Sciatic nerve (tissue), 2 donors: ENCODE measurements at places on chromosomes 1 and 21. TPM values are rescaled to one million over a fixed set of nuclear protein-coding genes. Genes with fewer than 3 reads are reported as not detected.
A peak's percentile ranks its signal among the peaks of the same experiment; 100 is the strongest.

- no peak for DNase-seq
Measured at GRCh38 chr21:37342046-37342632, 24.4 kb upstream of the DYRK1A start.

DNA sequence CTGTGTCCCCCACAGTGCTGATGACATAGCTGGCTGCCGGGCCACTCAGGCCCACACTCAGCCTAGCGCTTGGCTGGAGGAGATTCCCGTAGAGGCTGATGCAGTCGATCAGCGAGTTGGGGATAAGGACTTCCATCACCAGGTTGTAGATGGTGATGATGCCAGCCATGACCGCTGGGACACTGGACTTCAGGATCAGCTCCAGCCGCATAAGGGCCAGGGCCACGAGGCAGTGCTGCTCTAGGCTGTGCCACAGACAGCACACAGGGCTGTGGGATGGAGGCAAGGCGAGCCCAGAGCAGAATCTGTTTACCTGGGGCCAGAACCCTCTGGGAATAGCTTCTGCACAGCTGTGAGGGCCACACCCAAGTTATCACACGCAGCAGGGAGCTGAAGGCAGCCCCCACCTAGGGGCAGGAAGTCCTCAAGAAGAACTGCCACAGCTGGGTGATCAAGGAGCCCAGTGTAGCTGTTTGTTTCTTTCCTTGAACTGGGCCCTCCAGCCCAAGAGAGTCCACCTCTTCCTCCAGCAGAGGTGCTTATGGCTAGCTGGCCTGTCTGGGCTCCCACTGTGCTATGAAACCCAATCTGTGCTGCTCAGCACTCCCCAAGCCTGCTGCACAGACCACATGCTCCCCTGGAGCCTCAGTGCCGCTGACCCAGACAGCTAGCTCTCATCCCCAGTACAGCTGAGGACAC lies 6.2 kb downstream of the SLC2A1 start:
- no peak for DNase-seq

The HRNR gene
- total RNA-seq, result not detected

The ATF3 gene
- total RNA-seq, result 32.4 TPM

The SYNJ1 gene
- total RNA-seq, result 25.2 TPM

DNA sequence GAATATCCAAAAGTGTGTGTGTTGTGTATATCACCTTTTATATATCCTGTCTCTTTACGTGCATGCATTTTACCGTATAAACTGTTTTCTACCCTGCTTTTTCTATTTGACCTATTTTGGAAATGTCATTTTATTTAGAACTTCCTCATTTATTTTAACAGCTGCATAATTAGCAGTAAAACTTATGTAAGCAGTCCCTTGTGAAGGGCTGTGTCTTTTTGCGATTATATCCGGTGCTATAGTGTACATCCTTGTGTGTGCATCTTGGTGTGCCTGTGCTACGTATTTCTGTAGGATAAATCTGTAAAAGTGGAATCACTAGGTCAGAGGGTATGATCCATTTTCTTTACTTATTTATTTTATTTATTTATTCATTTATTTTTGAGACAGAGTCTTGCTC lies 7.2 kb downstream of the LGALS8 start:
- no peak for DNase-seq

The MIGA1 gene
- 29.4 TPM for total RNA-seq

The GJA5 gene
- 19.6 TPM for total RNA-seq

The RIPPLY3 gene
- not detected for total RNA-seq

DNA sequence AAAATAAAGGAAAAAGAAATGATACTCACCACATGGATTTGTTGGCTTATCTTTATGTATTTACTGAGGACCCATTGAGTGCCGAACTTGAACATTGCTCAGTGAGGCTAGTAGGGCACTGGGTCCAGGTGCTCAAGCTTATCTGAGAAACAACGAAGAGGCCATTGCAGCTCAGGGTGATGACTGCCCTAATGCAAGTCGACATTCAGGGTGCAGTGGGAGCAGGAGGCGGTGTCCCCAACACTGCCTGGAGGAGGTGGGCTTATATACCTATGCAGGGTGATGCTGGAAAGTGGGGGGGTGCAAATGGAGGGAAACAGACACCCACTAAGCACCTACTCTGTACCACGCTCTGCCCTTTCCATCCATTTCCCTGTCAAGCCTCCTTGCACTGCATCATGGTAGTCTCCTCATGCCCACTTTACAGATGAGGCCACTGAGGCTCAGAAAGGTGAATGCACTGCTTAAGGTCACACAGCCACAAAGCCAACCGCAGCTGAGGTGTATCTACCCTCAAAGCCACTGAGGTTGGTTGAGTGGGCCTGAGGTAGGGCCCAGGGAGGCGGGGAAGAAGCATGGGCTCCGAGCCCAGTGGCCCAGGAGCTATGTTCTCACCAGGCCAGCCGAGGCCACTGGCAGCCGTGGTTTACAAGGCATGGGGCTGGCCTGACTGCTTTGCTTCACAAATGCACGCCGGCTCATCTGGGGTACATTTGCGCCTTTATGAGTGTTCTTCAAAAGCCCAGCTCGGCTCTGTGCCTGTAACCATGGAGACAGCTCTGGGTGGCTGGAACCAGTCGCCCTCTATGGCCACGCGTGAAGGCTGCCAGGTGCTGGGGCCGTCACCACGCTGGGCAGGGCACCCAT lies 103.8 kb downstream of the EPHB2 start:
- DNase-seq, result peak; percentile 84

- no peak for DNase-seq
Measured at GRCh38 chr1:165933446-165934170, 106.2 kb downstream of the UCK2 start.

GRCh38 chr1:211928993-211929637 lies 98.6 kb upstream of the LPGAT1 start:
- no peak for DNase-seq

The FCRL2 gene
- 0.31 TPM for total RNA-seq

DNA sequence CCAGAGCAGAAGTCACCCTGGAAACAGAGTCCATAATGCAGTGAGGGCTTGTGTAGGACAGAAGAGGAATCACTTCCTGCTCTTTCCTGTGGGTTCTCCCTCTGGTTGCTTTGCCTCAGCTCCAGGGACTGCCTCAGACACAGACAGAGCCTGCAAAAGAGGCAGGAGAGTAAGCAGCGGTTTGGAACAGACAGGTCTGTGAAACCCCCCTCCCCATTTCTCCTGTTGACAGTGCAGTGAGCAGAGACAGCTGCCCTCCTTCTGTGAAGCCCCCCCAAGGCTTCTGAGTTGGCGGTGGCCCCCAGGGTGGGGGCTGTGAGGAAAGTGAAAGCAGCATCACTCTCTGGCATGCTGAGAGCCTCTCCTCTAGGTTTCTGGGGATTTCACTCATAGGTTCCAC lies 53.0 kb downstream of the MAB21L3 start:
- no peak for DNase-seq

The DEPDC1 gene
- 0.27 TPM for total RNA-seq

DNA sequence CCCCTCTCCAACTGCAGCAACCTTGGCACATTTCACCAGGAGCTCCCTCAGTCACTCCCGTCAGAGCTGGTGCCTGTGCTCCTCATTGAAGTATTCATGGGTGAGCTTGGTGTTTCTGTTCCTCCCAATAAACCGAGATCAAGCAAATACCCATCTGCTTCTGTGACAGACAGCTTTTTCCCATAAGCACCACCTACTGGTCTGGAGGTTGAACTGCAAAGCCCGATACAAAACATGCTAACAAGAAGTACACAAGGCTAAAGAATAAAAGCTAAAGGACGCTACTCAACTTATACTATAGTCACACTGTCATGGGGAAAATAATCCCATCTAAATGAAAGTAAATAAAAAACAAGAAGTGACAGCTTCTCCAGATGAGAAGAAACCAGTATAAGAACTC lies 111.9 kb upstream of the C21orf91 start:
- DNase-seq, result no peak

The CHI3L1 gene
- 37.0 TPM for total RNA-seq

The CD1E gene
- not detected for total RNA-seq

DNA sequence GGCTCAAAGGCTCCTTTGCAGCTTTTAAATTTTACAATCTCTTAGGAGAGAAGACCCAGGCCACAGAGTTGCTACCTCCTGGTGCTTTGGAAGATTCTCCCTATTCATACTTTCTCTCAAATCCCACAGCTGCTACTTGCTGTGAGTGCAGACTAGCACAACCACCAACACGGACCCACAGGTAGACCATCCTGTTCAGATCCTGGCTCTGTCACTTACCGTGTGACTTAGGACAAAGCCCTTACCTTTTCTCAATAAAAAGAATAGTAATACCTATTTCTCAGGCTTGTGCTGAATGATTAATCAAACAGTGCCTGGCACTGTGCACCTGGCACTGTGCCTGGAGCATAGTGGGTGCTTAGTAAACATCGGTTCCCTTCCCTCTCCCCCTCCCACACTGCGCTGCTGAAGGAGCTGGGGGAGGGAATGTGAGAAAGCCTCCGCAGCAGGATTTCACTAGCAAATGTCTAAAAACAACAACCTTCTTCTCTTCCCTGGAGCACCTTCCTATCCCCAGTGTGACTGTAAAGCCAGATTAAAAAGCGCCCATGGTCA lies 81.7 kb downstream of the PGM1 start:
- DNase-seq, result no peak

DNA sequence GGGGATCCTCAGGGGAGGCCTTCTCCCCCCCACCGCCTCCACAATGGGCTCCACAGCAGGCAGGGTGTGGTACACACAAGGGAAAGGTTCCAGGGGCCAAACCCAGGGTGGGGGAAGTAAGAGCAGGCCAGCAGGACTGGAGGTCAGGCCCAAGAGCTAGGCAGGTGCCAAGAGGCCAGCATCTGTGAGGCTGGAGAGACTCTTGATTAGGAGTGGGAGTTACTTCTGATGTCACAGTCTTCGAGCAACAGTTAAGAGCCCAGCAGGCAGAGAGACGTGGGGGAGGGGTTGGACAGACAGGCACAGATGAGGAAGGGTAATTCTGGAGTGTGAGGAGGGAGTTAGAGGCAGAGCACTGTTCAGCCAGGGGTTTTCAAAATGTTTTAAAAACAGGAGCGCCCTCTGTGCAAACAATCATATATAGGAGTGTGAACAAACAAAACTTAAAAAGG lies 55.8 kb downstream of the SLC9A1 start:
- peak; percentile 69 for DNase-seq

DNA sequence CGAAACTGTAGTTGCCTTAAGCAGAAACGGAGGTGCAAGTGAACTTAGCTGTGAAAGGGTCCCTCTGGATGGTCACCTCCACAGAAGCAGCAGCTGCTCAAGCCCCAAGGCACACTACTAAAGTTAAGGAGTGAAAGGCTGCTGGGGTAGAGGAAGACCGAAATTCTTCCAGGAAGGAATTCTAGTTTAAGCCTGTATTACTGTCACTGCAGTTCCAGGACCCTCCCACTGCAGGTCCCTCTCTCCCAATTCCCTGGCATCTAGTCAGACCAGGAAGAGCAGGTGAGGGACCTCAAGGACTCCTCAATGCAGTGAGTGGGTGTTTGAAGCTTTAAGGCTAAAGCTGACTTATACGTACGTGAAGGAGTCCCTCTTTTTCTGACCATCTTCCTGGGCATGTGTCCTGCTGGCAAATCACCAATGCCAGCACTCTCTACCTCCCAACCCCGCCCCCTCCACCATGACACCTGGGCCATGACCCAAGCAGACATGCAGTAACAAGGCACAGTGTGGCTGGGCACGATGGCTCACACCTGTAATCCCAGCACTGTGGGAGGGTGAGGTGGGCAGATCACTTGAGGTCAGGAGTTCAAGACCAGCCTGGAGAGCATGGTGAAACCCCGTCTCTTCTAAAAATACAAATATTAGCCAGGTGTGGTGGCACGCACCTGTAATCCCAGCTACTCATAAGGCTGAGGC lies 57.2 kb downstream of the TGFBR3 start:
- DNase-seq, result no peak

The CIART gene
- 5.7 TPM for total RNA-seq

GRCh38 chr1:212595787-212596714 lies 12.5 kb upstream of the ATF3 start:
- DNase-seq, result no peak

DNA sequence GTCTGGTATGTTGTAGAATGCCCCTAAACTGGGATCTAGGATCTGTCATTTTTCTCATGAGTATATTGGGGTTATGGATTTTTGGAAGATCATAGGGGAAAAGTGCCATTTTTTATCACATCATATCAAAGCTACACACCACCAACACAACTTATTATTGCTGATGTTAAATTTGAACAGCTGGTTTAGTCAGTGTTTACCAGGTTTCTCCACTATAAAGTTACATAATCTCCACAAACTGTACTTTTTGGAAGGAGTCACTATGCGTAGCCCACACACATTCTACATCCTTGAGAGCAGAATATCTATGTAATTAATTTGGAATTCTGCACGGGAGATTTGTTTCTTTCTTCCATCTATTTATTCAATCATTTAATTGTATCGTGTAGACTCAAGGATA lies 35.2 kb downstream of the RC3H1 start:
- no peak for DNase-seq

DNA sequence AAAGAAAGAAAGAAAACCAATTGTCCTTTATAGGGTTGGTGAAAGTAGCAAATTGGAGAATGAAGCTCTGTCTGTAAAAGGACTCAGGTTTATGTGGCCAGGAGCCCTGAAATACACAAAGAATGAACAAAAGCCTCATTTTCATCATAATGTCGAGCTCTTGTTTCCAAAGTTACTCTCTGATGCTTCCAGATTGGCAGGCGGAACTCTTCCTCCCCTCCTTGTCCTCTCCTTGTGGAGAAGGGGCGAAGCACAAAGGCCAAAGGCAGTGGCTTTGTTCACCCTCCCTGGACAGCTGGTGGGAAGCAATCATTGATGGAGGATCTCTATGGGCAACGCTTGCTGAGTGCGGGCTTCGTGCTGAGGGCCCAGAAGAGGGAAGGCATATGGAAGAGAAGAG lies 5.6 kb downstream of the CA6 start:
- no peak for DNase-seq

GRCh38 chr1:190104961-190105360 lies 372.7 kb downstream of the BRINP3 start:
- DNase-seq, result no peak

DNA sequence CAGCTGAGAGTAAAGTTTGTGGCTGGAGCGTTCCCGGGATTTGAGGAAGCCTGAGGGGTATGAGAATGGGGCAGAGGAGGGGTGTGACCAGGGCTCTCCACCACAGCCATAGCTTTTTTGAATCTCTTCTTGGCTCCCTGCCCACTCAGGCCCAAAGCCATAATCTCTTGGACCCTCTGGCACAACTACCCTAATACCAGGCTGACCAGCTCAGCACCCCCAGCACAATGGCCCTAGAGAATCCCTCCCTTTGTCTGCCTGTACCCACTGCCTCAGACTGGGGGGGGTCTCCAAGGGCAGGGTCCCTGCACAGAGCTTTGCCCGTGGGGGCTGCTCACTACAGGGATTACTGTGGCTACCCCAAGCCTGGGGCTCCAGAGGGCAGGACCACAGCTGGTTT lies 7.5 kb downstream of the DENND4B start:
- DNase-seq, result no peak
